ENCODE measurements at places on chromosomes 11 and 22. TPM values are rescaled to one million over a fixed set of nuclear protein-coding genes. Genes with fewer than 3 reads are reported as not detected.

The MUC2 gene
- total RNA-seq: not detected

The SCUBE2 gene
- 1.2 TPM for total RNA-seq

The DBX1 gene
- total RNA-seq: not detected

- H3K4me3 ChIP-seq: no peak overlapping the region
- no peak overlapping the region for H3K27ac ChIP-seq
- no peak for DNase-seq
These were observed 197.6 kb downstream of the KIF18A start for GRCh38 chr11:27910186-27910931.

- no peak overlapping the region for H3K4me3 ChIP-seq
- H3K27me3 ChIP-seq: no peaks in the 10 kb centered on the region
- H3K36me3 ChIP-seq: peaks cover 5% of the 10 kb centered on the region
- peaks cover 2% of the 10 kb centered on the region for H3K4me1 ChIP-seq
These were observed 24.2 kb downstream of the MED15 start for GRCh38 chr22:20531404-20532201.

DNA sequence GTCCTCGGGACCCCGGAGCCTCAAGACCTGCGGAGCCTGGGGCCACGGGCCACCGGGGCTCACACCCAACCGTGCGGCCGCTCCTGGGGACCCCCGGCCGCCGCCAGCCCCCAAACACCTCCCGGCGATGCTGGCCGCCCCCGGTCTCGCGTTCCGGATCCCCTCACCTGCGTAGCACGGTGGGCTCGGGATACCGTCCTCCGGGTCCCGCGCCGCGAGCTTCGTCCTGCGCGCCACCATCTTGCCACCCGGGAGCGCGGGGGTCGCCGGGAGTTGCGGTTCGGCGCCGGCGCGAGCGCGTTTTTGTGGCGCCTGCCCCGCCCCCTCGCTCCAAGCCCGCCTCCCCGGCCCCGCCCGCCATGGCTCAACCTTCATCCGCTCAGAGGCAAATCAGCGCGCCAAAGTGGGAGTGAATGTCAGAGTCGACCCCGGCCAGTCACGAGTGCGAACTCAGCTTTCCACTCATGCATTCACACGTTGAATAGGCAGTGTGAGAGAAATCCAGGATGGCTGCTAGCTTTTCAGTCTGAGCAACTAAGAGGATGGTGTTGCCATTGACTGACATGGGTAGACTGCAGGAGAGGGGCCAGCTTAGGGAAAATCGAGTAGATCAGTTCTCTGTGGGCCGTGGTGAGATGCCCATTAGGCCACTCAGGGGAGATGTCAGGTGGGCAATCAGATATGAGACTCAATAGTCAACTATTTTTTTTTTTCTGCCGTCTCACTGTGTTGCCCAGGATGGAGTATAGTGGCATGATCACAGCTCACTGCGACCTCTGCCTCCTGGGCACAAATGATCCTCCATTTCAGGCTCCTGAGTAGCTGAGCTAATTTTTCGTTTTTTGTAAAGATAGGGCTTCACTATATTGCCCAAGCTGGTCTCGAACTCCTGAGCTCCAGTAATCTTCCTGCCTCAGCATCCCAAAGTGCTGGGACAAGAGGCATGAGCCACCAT, 28.3 kb downstream of the SERHL2 start:
- no peaks in the 10 kb centered on the region for H3K27me3 ChIP-seq
- peak; percentile 58 for DNase-seq
- peaks cover 7% of the 10 kb centered on the region for H3K4me1 ChIP-seq
- peak overlapping the region; percentile 85 for H3K27ac ChIP-seq

- peaks cover 50% of the 10 kb centered on the region for H3K27me3 ChIP-seq
- no peak overlapping the region for H3K27ac ChIP-seq
- no peak for DNase-seq
These were observed 1.1 kb downstream of the SYTL2 start for GRCh38 chr11:85809863-85810262.

DNA sequence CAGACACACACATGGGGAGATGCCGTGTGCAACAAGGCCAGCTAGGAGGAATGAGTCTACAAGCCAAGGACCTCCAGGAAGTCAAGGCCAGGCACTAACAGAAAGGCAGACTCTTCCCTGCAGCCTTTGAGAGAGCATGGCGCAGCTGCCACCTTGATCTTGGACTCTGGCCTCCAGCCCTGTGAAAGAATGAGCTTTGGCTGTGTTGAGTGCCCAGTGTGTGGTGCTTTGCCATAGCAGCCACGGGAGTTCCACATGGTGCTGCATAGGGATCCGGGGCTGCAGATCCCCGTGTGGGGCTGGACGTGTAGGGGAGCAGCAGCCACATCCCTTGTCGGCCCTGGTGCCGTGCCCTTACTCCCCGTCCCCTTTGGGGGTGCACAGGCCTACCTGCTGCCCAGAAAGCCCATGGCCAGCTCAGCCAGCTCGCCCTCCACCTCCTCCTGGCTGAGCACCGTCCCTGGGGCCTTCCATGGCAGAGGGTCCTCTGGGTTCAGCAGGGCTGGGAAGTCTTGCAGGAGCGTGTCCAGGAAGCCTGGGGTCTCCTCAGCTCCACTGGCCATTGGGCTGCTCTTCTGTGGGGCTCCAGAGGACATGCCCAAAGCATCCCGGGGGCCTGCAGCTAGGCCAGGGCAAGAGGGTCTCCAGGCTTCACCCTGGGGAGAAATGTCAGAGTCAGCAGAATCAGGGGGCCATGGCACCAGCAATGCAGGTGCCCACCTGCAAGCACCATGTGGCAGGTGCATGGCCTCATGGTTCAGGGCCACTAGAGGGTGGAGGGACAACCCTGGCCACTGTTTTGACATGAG, 7.0 kb downstream of the PPM1F start:
- H3K4me3 ChIP-seq: no peak overlapping the region
- no peak for DNase-seq
- H3K4me1 ChIP-seq: peaks cover 14% of the 10 kb centered on the region
- H3K27me3 ChIP-seq: no peaks in the 10 kb centered on the region
- H3K36me3 ChIP-seq: peaks cover 14% of the 10 kb centered on the region

All from progenitor cell of endocrine pancreas (in vitro differentiated cells).